CD4-positive, alpha-beta T cell treated with Interleukin-4 for 4 hours (primary cell): ENCODE measurements at places on chromosomes 4 and X.

GRCh38 chr4:187944179-187944578 is 51.4 kb upstream of the ZFP42 start:
- DNase-seq = no peak

GRCh38 chr4:113409181-113409580 is 352.4 kb downstream of the CAMK2D start:
- no peak for DNase-seq

GRCh38 chr4:186953599-186954260 is 230.1 kb upstream of the FAT1 start:
- DNase-seq = no peak

- DNase-seq = no peak
Measured at GRCh38 chr4:168871632-168872031, 138.4 kb downstream of the CBR4 start.

DNA sequence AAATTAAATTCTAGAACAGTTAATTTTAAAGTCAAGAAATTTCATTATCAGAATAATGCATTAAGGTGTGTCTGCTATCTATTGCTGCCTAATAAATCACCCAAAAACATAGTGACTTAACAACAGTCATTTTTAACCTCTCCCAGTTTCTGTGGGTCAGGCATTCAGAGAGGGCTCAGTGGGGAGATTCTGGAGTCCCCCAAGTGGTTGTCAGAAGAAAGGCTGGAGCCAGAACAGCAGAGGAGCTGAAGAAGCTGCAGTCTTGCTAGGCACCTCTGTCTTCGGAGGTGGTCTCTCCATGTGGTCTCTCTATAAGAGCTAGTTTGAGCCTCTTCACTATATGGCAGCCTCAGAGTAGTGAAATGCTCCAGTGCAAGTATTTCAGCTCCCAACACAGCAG is 9.3 kb upstream of the HOPX start:
- DNase-seq = no peak

DNA sequence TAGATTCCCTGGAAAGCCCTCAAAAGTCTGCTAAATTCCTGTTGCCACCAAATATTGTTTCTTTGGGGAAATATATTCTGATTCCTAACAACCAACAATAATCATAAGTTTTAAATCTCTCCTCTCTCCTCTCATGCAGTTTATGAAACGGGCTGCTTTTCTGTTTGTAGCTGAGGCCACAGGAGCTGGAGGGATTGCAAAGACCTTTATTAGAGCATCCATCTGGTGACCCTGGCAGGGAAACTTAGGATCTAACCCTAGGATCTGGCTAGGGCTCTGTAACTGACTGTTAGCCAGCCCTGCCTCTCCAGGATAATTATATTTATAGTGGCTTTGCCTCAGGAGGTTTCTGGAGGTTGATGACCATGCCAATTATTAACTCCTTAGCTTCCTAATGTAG is 56.9 kb downstream of the SMAD1 start:
- DNase-seq = no peak

DNA sequence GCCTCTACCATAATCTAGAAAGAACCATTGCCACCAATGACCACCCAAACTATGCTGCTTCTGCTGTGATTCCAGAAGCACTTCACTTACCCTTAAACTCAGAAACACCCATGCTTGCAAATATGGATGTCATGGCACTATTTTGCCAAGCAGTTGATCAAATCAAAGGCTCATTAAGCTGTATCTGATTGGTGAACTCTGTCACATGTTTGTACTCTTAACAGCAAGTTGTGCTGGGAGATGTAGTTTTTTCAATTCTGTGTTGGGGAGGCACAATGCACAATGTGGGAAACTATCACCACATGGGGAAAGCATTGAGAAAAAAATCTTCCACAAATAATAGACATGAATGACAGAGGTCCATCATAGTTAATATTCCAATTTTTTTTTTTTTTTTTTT is 19.2 kb upstream of the SPCS3 start:
- no peak for DNase-seq

DNA sequence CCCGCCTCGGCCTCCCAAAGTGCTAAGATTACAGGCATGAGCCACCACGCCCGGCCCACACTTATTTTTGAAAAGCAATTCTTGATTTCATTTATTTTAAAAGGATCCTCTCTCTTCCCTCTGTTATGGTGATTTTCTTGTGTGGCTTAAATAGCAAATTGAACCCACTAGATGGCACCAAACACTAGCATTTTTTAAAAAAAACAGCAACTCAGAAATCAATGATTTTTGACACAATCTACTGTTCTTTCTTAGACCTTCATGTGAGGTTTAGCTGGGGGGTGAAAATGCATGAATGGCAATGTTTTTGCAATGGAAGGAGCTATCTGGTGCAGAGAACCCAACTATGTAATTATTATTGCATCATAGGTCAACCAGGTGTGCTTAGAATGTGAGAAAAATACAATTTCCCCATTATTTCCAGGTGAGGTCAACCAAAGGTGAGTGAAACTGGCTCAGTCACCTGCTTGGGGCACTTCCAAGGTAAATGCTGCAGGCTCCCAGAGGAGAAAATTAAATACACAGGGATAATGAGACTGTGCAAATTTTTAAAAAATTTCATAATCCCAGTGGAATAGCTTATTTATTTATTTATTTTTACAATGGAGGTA is 226.7 kb upstream of the PRKX start:
- DNase-seq = no peak

DNA sequence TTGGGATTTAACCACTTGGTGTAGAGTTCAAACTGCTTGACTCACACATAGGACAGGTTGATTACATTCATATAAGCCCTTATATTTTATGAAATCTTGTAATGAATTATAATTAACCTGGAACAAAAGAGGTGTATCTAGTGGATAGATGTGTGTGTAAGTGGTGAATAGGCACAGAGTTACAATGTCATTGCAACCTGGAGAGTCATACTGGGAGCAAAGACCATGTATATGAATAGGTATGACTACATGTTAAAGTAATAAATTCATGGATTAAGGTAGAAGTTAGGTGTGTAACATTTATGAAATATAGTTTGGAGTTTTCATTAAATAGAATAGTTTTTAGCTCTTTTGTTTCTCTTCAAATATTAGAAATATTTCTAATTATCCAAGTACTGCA is 26.1 kb downstream of the RAP1GDS1 start:
- no peak for DNase-seq

DNA sequence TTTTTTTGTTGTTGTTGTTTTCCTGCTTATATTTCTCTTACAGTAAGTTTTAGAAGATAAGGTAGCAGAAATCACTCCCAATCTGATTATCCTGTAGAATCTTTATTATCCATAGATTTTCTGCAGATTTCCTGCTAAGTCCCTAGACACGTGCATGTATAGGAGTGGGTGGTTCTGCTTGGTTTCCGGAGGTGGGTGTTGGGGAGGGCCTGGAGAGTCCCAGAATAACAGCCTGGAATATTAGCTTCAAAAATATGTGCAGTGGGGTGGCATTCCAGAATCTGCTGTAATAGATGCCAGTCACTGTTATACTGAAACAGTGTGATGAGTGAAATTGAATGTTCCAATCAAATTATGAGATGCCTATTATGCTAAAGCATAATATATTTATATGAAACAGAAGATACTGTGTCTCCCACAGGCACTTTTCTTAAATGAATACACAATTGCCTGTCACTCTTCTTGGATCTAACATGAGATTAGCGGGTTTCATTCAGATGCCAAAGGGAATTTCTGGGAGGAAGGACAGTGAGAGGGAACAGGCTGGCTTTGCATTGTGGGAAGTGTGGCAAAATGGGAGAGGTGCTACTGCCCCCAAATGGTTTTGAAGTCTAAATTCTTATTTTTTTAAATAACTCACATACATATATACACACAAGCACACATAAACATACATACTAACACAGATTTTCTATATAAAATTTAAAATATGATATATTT is 37.6 kb downstream of the C4orf50 start:
- DNase-seq = no peak

- DNase-seq = no peak
Measured at GRCh38 chr4:176800891-176801534, 8.3 kb upstream of the VEGFC start.

DNA sequence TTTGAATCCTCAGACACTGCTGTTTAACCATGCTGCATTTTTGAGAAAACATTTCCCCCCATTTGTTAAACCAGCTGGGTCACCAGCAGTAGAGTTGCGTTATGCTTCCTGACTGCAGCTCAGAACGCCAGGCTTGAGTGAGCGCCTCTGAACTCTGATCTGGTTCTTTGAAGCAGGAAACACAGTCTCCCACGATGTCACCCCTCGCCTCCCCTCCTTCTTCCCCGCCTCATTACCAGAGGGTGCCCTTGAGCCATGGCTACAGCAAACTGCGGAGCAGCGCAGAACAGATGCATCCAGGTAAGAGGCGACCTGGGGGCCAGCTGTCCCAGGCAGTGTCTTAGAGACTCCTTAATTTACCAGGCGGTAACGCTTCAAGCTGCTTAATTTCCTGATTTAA is 78.4 kb downstream of the REPS2 start:
- DNase-seq = no peak

DNA sequence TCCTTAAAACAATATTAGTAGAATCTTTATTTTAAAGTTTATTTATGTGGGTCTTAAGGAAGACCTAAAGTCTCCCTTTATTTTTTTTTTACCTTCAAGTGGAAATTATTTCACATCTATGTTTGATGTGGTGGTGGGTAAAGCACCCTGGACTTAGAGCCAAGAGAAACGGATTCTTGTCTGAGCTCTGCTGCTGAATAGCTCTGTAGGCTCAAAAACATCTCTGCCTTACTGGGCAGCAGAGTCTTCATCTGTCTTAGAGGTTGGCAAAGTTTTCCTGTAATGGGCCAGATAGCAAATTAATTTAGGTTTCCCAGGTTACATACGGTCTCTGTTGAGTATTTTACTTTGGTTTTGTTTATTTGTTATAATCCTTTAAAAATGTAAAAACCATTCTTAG is 136.5 kb downstream of the CEP135 start:
- no peak for DNase-seq

GRCh38 chr4:1776521-1777161 is 16.5 kb upstream of the FGFR3 start:
- DNase-seq = no peak

- no peak for DNase-seq
Measured at GRCh38 chr4:70958681-70959080, 34.8 kb upstream of the DCK start.

GRCh38 chrX:131752493-131753198 is 208.8 kb downstream of the OR13H1 start:
- no peak for DNase-seq

GRCh38 chr4:136463941-136464340 is 1068.4 kb downstream of the PCDH18 start:
- no peak for DNase-seq

DNA sequence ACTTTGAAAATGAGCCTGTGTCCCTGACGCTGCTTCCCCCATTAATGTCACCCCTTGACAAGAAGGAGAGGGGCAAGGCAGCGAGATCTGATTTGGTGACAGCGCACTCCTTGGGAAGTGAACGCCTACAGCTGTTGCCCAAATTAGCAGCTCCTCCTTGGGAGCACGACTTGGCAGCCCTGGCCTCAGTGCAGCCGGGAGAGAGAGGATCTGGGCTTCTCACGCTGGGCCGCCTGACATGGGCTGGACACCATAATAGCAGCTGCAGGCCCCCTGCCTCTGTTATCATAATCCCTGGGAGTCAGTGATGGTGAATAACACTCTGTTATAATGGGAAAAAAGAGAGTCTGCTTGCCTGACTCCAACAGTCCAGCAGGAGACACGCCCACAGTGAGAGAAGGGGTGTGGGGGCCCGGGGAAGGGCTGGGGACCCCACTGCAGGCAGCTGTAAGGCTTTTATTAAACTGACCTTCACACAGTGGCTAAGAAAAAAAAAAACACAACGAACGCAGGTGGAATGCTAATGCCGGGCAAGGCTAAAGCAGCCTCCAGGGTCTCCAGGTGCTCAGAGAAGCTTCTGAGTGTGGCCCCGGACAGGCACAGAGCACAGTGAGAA is 73.3 kb downstream of the PSAPL1 start:
- DNase-seq = no peak

DNA sequence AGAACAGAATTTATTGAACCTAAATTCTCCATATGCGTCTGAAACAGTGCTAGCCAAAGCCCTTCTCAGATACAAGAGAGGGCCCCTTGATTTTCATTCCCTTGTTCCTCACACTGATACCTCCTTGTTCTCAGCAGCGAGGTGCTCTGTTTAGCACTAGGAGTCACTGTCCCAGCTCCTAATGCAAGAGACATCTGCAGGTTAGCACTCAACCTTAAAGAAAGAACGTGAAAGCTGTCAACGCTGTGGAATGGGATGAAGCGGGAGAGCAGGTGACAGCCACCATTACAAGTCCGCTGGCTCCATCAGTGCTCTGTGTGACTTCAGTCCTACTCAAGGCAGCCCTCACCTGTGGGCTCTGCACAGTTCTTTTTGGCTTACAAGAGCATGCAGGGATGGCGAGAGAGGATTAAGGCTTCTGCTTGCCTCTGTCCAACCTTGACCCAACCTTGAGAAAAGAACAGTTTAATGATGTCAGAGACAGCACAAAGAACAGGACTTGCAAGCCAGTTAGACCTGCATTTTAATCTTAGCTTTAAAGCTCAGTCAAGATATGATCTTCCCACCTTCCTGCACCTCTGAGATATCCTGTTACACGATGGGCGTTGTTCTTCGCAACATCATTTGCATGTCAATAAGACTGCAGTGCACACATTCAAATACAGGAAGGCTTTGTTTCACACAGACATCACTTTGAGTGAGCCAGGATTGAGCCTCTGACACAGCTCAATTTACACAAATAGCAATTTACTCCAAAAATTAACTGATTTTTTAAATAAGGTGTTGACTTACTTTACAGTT is 95.1 kb downstream of the ARSF start:
- no peak for DNase-seq

GRCh38 chr4:36824682-36825081 is 419.9 kb upstream of the NWD2 start:
- no peak for DNase-seq

DNA sequence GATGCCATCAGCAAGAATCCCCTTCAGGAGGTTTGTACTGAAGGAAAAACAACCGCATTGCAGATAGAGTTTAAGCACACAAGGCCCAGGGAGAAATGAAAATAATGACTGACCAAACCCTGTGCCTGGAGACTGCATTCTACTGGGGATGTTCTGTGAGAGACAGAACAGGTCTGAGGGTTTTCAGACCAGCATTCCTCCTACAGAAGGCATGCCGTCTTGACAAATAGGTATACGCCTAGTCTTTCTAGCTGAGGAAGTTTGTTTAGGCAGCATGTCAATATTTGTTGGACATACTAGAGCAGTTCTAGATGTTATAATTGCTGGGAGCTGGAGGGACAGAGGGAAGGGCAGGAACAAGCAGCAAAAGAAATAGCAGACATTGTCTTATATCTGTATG is 68.4 kb upstream of the SCOC start:
- DNase-seq = no peak

- DNase-seq = no peak
Measured at GRCh38 chr4:56106180-56107147, 157.7 kb downstream of the CEP135 start.

DNA sequence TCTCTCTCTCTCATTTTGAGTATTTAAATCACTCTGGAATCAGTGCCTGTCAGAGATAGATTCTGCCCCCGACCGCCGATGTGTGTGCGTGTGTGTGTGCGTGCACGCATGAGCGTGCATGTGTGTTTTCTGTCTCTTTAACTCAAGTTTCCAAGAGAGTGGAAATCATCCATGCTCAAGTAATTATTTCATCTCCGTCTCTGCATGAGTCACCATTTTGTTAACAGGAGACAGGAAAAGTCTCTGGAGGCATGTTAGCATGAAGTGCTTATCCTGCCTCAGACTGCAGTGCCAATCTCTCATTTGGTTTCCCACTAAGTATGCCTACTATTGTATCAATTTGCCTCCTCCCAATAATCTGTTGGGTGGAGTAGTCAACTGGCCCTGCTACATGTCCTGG is 182.9 kb upstream of the NHS start:
- DNase-seq = no peak
